ENCODE measurements at places on chromosomes 4 and X. TPM values are rescaled to one million over a fixed set of nuclear protein-coding genes. Genes with fewer than 3 reads are reported as not detected.

TMEM131L gene
- 9.4 TPM for total RNA-seq

IL15 gene
- total RNA-seq = 7.6 TPM

OPHN1 gene
- 5.9 TPM for total RNA-seq

TMEM156 gene
- not detected for total RNA-seq

TMEM185A gene
- 22.2 TPM for total RNA-seq

ZNF595 gene
- 13.5 TPM for total RNA-seq

NPY5R gene
- 0.10 TPM for total RNA-seq

TRMT10A gene
- 7.4 TPM for total RNA-seq

WFS1 gene
- total RNA-seq = 40.7 TPM

SMR3B gene
- not detected for total RNA-seq

CHIC2 gene
- 50.7 TPM for total RNA-seq

CLCN4 gene
- 5.1 TPM for total RNA-seq

FGF13 gene
- total RNA-seq = 0.13 TPM

IL2 gene
- not detected for total RNA-seq

IL9R gene
- total RNA-seq = not detected

FGB gene
- total RNA-seq = not detected

GPR173 gene
- total RNA-seq = 5.5 TPM

PDZD4 gene
- 0.33 TPM for total RNA-seq

MAGEB1 gene
- not detected for total RNA-seq

OR13H1 gene
- not detected for total RNA-seq

MID2 gene
- total RNA-seq = 11.9 TPM

F8 gene
- total RNA-seq = 4.0 TPM

DIPK2B gene
- under 0.01 TPM for total RNA-seq

FHIP1A gene
- 0.07 TPM for total RNA-seq

LONRF3 gene
- total RNA-seq = 0.65 TPM

TMA16 gene
- 17.3 TPM for total RNA-seq

CDKL2 gene
- total RNA-seq = 2.3 TPM
